ENCODE measurements at places on chromosomes 5 and 9.
A peak's percentile ranks its signal among the peaks of the same experiment; 100 is the strongest.

DNA sequence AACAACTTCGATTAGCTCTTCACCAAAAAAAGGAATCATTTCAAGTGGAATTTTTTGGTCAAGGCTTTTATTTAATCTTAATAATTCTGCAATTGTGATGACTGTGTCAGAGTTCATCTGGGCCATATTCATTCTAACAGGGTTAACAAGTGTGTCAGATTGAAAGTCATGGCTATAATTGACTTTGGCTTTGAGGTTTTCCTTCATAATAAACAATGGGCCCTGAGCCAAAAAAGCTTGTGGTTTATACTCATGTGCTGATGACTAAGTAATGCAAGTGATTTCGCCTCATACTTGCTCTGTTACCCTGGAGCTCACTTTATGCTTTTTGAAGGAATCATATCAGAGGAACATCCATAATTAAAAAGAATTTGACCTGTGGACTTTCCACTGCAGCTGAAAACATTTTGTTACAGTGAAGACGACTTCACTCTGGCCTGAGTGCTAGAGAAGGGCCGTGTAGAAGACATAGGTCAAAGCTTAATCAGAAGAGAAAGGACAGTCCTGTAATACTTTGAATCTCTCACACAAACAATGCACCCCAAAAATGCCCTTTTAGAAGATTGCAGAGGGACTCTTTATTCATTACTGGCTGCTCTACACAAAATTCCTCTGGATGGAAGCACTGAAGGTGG is 101.7 kb downstream of the GDNF start:
- peak; percentile 89 for DNase-seq

- DNase-seq, result no peak
Observed at GRCh38 chr5:121795511-121795910, 56.2 kb upstream of the FTMT start.

- no peak for DNase-seq
Observed at GRCh38 chr9:120791161-120791560, 2.1 kb downstream of the FBXW2 start.

DNA sequence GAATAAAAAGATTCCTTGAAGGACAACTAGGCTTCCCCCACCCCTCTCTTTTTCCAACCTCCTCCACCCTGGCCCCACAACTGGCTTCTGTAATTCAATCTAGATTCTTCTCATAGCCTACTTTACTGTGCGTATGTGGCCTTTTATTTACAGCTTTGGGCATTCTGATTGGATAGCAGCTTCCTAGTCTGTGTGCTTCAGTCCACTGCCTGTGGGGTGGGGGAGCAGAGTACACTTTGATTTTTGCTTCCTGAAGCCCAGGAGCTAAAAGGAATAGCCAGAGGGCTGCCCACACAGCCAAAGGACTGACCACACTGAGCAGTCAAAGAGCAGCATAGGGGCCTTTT is 30.4 kb downstream of the RUSC2 start:
- peak; percentile 19 for DNase-seq

DNA sequence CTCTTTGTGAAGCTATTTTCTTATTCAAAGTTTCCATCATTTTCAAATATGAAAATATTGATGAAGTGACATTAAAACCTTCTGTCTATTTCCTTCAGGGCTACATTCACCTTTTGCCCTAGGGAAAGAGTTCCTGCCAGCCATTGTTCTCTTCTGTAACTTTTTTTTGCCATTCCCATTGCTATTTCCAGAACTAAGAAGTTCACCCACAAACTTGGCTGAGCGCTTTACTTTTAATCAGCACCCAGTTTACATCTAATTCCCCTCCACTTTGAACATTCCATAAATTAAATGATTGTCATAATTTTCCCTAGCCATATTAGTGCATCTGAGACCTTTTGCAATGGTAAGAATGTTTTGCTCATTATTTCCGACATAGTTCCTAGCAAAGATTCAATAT is 4.4 kb downstream of the IL33 start:
- no peak for DNase-seq

- no peak for DNase-seq
Observed at GRCh38 chr5:107464416-107464815, 206.3 kb downstream of the EFNA5 start.

GRCh38 chr9:38009035-38009501 is 60.0 kb downstream of the SHB start:
- no peak for DNase-seq

GRCh38 chr5:17212996-17213395 is 4.4 kb upstream of the BASP1 start:
- DNase-seq, result no peak

GRCh38 chr9:15416880-15417279 is 5.8 kb upstream of the SNAPC3 start:
- peak; percentile 68 for DNase-seq

DNA sequence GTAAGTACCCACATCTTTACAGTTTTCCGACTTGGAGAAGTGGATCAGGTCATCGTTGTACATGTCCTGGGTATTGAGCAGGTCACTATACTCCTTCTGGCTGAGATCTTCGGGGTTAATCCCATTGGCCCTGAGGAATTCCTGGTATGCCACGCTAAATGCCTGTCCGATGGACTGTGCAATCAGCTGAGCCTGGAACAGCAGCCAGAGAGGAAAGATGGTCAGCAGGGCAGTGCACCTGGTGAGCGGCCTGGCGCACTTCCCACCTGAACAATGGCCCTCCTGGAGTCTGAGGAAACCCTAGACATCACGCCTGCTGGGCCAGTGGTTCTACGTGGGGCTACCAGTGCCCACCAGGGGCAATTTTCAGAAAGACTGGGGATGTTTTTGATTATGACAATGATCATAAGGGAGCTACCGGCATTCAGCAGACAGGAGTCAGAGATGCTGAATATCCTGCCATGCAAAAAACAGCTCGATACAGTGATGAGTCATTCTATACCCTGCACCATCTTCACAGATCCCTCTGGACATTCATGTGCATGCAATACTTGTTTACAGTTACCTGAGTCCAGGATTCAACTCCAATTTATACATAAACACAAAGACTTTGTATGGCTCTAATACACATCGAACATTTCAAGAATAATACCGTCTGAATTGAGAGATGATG is 127.2 kb downstream of the ENTREP1 start:
- peak; percentile 54 for DNase-seq

DNA sequence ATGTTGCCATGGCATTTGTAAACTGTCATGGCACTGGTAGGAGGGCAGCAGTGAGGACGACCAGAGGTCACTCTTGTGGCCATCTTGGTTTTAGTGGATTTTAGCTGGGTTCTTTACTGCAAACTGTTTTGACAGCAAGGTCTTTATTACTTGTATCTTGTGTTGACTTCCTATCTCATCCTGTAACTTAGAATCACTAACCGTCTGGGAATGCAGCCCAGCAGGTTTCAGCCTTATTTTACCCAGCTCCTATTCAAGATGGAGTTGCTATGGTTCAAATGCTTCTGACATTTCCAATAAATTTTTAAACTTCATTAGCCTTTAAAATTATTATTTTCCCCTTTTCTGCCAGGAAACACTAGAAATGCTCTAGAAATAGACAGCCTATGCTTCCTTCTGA is 839.1 kb downstream of the NR2F1-AS1 start:
- no peak for DNase-seq

DNA sequence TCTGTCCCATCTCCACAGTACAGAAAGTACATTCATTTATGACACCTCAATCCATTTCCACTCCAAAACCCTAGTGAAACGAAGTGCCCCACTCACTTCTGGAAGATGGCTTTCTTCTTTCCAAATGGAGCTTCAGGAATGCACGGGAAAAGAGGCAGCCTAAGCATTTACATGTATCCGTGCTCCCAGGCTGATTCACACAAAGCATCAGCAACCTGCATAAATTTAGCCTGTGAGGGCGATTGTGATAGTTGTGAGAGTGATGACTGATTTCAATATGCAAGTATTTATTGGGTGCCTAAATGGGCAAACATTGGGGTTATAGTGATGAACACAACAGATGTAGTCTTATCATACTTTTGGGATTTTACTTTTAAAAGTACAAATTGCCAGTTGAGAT is 86.6 kb downstream of the PLPPR1 start:
- DNase-seq, result peak; percentile 9

- DNase-seq, result no peak
Observed at GRCh38 chr5:173653822-173654523, 37.5 kb upstream of the BOD1 start.

- peak; percentile 57 for DNase-seq
Observed at GRCh38 chr9:112308588-112308987, 24.8 kb downstream of the PTBP3 start.

DNA sequence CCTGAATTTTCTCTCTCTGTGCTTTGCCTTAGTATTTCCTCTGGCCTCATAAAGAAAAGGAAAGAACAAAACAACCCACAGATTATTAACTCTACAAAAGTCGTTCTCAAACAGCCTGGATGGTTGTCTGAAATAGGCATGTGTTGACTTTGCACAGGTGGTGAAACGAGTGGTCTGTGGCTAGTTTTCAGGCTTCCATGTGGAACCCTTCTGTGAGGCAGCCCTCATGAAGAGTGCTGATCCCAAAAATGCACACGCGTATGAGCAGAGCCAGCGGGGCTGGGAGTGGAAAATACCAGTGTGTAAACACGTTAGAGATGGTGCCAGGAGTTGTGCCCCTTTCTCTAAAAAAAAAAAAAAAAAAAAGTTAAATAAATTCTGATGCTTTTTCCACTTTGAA is 4.9 kb upstream of the PSAT1 start:
- DNase-seq, result no peak

DNA sequence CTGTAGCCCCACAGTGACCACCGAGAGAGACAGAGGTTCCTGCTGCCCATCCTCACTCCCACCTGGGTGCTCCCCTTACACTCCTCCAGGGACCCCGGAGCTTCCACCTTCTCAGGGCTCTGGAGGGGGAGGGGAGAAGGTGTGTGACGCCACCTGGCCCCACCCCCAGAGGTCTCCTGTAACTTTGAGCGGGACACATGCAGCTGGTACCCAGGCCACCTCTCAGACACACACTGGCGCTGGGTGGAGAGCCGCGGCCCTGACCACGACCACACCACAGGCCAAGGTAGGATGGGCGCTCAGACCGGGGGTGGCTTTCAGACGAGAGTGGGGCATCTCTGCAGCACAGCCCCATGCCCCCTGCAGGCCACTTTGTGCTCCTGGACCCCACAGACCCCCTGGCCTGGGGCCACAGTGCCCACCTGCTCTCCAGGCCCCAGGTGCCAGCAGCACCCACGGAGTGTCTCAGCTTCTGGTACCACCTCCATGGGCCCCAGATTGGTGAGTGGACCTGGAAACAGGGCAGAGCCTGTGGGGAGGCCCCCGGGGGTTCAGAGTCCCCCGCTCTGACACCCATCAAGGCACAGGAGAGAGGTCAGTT is 4.5 kb downstream of the MAMDC4 start:
- DNase-seq, result peak; percentile 6

GRCh38 chr9:5873439-5873838 is 17.2 kb upstream of the MLANA start:
- no peak for DNase-seq

DNA sequence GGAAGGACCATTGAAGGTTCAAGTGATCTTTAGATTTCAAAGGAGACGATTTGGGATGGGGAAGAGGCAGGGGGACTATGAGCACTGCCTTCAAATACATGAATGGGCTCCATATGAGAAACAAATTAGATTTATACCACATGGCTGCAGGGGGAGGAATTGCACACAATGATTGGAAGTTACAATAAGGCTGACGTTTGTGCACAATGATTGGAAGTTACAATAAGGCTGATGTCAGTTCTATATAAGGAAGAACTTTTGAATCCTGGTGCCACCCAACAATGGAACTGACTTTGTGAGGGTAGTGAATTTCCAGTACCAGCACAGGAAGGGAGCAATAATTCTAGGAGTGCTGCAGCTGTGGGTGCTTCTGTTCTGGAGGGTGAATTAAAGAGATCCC is 95.7 kb upstream of the PTGER4 start:
- DNase-seq, result no peak

DNA sequence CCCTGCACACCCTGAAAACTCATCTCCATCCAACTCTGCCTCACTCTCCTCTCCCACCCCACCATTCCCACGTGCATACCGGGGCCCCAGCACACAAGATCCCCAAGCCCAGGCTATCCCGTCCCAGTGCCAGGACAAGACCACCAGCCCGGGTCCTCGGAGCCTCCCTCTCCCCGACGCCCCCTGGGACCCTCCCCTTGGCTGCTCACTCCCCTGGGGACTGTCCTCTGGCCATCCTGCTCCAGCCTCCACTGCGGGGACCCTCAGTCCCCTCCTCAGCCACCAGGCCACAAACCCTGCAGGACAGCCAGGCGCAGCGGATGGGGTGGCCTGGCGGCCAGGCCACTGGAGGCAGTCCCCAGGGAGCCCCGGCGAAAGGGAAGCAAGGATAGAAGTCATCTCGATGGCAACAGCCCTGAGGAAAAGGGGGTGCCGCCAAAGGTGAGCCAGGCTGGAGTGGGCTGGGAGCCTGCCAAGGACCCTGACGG is 62.8 kb downstream of the C9orf50 start:
- peak; percentile 19 for DNase-seq

DNA sequence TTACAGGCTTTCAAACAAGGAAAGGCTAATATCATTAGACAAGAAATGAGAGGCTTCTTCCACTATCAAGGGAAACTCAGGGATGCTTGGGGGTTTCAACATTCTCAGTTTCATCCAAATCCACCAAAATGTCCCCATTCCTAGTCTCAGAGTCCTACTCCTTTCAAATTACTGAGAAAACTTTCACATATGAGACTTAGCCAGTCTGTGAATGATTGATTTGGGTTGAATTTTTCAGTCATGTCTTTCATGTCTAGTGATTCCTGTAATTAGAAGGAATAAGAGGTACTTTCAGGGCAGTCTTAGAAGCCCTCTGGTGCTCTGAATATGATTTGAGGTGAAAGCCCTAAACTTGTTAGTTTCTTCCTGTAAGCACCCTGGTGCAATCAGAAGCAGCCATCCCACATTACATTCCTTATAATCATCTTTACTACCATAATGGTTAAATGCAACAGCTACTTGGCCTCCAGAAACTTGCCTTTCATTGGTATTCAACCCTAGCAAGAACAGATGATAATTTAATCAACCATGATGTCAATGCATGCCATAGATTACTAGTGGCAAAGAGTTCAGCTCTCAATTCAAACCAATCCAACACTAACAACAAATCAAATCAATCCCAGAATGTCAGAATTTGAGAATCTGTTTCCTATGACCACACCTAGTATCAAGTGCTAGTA is 50.7 kb upstream of the RIC1 start:
- peak; percentile 28 for DNase-seq

GRCh38 chr5:90483206-90483605 is 8.5 kb downstream of the POLR3G start:
- no peak for DNase-seq

DNA sequence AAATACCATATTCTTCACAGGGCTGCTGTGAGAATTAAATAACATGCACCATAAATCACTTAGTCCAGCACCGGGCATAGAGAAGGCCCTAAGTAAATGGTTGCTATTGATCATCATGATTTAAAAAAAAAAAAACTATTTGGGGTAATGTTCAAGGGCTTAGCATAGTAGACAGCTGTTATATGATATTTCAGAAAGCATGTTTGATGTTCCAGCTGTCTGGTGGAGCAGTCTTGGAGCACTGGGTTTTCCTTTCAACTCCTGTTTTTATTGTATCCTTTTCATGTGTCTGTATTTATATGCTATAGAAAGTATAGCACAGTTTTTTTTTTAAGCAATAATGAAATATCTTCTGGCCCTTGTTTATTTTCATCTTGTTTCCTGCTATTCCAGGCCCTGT is 28.0 kb upstream of the TOMM5 start:
- no peak for DNase-seq
